ENCODE measurements at places on chromosomes 1 and 21.
A peak's percentile ranks its signal among the peaks of the same experiment; 100 is the strongest.

DNA sequence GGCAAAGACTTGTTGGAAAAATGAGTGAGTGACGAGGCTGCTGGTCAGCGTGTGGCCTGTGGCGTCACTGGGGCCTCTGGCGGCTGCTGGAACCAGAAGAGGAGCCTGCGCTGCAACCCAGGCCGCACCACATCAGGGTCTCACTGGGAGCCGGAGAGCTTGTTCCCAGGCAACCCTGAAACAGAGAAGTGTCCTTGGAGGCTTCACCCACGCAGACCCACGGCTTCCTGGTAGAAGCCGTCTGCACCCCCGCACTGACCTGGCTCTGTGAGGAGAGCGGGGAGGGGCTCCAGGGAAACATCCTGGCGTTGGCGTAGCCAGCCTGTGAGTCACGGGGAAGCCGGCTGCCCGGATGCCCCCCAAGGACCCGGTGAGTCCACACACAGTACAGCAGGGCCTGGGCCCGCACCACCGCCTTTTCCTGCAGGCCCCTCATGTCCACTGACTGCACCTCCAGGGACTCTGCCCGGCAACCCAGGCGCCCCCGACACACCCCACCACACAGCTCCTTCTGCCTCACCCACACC lies 57.4 kb downstream of the COL6A1 start:
- no peak for DNase-seq

GRCh38 chr1:187696073-187696472 lies 867.3 kb downstream of the PLA2G4A start:
- no peak for DNase-seq

DNA sequence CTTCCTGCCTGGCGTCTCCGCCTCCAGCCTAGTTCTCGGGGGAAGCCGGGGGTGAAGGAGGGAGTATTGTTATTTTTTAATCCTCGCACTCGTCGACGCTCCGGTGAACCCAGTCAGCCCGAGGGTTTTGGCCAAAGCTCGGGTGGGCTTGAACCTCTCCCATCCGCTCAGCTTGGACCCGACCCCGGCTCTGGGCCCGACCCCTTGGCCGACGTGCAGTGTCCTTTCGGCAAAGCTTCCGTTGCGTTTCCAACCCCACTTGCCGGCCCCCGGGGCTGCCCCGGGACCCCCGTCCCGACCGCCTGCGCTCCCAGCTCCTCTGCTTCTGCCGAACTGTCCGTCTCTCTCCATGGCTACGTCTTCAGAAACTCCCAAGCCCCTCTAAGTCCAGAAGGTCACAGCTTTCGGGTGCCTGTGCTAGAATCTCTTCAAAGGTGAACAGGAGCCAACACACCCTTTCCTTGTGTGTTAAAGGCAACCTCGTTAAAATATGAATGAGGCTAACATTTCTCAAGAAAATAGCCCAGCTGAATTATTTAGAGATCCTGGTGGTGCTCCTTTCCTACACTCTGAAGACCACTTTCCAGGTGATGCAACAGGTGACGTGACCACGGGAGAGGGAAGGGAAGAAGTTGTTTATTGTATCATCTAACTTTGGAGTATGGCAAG lies 647 bp downstream of the DESI2 start:
- peak; percentile 30 for DNase-seq

GRCh38 chr1:184974056-184974836 lies at the start of gene NIBAN1:
TSS of gene NIBAN1 (minus strand) at chr1:184974508. CDS start at chr1:184974356, 152 bp downstream.
- peak; percentile 75 for DNase-seq

DNA sequence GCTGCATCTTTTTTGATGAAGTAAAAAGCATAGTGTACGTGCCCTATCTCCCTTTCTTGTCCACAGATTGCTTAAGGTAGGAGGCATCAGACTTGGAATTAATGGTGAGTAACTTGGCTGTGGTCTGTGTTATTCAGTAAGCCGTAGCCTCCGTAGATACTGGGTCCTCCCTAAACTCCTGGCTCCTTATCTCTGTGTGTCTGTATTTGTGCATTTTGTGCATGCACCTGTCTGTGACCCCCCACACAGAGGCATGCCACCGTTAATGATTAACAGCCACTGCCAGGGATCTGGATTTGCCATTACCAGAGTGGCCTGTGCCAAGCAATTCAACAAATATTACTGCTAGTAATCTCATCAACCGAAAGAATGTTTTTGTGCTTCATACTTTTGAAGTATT lies 31.9 kb downstream of the MAP3K21 start:
- no peak for DNase-seq

DNA sequence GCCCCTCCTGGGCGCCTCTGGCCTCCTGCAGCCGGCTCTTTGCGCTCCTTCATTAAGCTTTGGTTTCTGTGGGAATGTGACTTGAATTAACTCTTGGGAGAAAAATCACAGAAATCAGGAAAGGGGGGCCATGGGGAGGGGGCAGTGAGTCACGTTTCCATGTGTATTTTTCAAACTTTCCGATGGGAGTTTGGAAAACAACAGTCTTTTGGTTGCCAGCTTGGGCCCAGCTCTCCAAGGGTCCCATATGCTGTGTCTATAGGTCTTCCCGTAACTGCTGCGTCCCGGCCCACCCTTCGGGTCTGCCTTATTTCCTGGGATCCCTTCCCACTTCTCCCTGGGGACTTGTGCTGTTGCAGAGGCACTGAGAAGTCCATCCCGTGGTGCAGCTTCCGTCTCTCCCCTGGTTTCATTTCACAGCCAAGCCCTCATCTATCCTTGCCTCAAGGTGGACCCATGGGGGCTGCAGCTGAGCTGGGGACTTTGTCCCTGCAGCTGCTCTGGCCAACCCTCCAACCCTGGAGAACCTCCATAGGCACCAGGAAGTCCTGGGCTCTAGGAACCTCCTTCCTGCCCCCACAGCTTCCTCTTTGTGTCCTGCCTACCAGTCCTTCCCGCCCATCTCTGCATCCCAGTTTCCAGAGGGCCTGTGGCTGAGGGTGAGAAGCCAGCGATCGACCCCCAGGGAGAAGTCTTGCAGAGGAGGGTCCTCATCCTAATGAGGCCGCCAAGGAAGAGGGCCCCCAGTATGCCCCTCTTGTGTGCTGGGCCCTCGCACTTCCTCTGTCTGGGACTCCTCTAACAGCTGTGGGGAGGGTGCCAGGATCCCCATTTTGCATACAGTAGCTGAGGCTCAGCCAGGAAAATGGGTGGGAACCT lies 11.6 kb upstream of the LMNA start:
- no peak for DNase-seq

Data from activated naive CD8-positive, alpha-beta T cell treated with anti-CD3 and anti-CD28 coated beads, Interleukin-2, amount 50 U/mL, for 24 hours (primary cell).